ENCODE measurements at places on chromosomes 1 and 21. TPM values are rescaled to one million over a fixed set of nuclear protein-coding genes. Genes with fewer than 3 reads are reported as not detected.
A peak's percentile ranks its signal among the peaks of the same experiment; 100 is the strongest.

The CFAP126 gene
- total RNA-seq = not detected

The SLC35F3 gene
- total RNA-seq = 0.13 TPM

The DNAJC6 gene
- total RNA-seq = 2.1 TPM

The PBX1 gene
- 0.41 TPM for total RNA-seq

The SELP gene
- total RNA-seq = 0.40 TPM

The PLEKHG5 gene
- total RNA-seq = 1.2 TPM

- no peak for DNase-seq
Observed at GRCh38 chr1:19837866-19838265, 22.8 kb upstream of the RNF186 start.

- no peak for DNase-seq
Observed at GRCh38 chr1:167605576-167605975, 24.5 kb upstream of the RCSD1 start.

DNA sequence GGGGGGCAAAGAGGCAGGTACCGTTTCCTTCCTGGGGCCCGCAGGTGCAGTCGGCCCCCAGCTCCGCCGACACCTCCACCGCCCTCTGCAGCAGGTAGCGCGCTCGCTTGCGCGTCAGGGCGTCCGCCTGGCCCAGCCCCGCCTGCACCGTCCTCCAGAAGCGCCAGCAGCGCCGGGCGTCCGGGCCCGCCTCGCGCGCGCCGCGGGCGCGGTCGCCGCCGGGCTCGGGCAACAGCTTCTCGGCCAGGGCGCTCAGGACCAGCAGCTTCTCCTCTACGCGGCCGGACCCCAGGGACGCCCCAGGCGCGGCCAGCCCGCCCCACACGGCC is 863 bp downstream of the TARBP1 start:
- peak; percentile 69 for DNase-seq

DNA sequence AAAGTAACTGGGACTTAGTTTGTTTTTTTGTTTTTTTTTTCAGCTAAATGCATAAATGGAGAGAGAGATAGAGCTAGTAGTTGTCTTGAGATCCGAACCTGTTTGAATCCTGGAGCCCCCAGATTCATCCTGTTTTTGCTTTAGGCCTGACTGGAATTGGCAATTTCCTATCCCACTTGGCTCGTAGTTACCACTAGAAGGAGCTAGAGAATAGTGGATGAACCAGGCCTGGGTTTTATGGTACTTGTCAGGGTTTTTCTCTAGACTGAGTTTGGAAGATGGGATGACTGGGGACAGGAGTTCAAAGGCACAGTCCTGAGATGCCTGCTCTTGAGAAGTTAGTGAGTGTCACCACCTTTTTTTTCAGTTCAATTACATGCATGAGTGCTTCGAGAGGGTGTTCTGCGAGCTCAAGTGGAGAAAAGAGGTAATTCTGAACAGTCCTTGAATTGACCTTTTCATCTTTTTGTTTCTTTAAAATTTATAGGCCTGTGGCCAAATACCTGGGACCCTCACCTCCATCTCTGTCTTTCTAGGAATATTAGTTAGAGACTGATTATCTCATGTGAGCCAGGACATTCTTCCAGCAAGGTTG is 23.4 kb downstream of the CELF3 start:
- no peak for DNase-seq

- peak; percentile 42 for DNase-seq
Observed at GRCh38 chr1:15046487-15047165, 106.9 kb upstream of the TMEM51 start.

- DNase-seq = no peak
Observed at GRCh38 chr1:150661156-150661555, 31.7 kb upstream of the ENSA start.

- no peak for DNase-seq
Observed at GRCh38 chr1:40258445-40258769, 371 bp downstream of the ZMPSTE24 start.

DNA sequence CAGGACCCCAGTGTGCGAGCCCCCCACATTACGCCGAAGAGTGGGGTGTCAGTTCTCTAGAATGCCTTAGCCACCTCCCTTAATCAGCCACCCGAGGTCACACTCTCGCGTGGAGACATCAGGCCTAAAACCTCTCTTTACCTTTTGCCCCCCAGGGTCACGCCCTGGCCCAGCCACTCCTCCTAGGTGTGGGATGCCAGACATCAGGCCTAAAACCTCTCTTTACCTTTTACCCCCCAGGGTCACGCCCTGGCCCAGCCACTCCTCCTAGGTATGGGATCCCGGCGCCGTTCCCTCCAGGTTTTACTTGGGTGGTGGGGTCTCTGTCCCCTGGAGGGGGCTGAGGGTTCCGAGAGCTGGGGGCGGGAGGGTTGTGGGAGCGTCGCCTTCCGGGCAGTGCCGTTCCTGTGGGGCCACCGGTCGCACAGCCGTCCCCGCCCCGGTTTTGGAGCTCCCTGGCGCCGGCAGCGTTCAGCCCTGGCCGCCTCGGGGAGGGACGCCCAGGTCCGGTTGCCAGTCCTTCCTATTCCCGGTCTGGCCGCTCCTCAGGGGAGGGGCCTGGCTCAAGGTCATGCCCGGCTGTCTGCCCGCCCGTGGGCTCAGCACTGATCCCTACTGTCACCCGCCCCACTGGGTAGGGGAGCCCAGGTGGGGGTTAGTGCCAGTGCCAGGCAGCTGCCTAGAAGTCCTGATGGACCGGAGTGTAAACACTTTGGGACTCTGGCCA is 882 bp downstream of the VPS13D start:
- DNase-seq = no peak

All from activated T-cell treated with anti-CD3 and anti-CD28 coated beads, Interleukin-2, amount 50 U/mL, for 4 hours (primary cell).